Cardiac fibroblast (primary cell): ENCODE measurements at places on chromosomes 3 and 15.
A peak's percentile ranks its signal among the peaks of the same experiment; 100 is the strongest.

- peak; percentile 94 for DNase-seq
Observed at GRCh38 chr3:159824333-159824732, 164.3 kb upstream of the IL12A start.

- DNase-seq = no peak
Observed at GRCh38 chr15:33101036-33101435, 93.5 kb downstream of the FMN1 start.

DNA sequence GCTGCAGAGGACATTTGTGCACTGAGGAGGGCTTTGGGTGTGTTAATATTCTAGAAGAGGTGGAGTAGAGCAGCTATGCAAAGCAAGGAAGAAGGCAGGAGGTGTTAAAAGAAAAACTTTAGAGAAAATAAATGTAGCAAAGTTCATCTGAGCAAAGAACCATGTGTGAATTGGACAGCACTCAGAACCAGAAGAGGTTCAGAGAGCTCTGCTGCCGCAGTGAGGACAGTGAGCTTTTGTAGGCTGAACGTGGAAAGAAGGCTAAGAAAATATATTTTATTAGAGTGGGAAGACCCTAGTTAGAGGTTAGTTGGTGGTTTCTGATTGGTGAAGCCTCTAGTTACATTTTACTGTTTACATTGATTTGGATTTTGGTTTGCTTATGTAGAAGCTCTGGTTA, 50.7 kb downstream of the ST6GAL1 start:
- no peak for DNase-seq

GRCh38 chr3:59885101-59885500, 835.3 kb upstream of the CFAP20DC start:
- no peak for DNase-seq
